ENCODE measurements at places on chromosomes 7 and 10. TPM values are rescaled to one million over a fixed set of nuclear protein-coding genes. Genes with fewer than 3 reads are reported as not detected.

DNA sequence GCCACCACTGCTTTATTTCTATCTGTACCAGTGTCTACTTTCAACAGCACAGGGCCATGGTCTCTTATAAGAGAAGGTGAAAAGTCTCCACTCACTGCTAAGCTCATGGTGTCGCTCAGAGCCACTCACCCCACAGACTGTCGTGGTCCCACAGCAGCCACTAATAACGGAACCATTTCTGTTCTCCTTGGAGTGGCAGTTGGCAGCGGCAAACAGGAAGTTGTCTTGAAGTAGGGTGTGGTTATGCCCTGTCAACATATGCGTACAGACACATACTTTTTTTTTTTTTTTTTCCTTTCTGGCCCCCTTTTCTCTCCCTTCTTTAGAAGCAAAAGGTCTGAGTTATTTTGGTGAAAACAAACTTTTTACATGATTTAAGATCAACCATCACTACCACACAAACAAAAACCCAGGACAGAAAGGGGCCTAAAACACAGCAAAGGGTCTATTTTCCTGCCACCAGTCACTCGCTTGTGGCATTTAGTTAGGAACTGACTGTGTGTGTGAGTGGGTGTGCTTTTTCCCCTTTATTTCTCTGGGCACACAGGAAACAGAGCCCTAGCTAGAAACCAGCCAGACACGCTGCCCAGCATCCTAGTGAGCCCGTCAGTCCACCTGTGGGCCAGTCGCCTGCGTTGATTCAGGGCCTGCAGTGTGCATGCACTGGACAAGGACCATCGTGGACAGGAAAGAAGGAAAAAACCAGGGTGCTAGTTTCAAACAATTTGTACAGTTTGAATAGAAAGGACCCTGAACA lies 96.7 kb upstream of the EFCAB10 start:
- DNase-seq = no peak

The GCK gene
- total RNA-seq = 0.75 TPM

DNA sequence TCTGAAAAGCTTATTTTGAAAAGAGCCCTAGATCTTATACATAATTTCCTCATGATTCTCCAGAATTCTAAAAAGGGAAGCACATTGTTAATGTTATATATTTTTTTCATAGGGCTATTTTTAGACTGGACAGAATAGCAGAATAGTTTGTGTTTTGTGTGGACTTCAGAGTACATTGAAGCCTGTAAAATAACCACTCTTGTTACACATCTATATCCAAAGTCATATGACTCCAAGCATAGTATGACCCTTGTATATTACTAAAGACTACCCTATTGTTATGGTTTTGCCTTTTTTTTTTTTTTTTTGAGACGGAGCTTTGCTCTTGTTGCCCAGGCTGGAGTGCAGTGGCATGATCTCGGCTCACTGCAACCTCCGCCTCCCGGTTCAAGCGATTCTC lies 26.1 kb upstream of the FIS1 start:
- no peak for DNase-seq

The ETV1 gene
- total RNA-seq = 3.8 TPM

GRCh38 chr7:127845522-127846214 lies 185.6 kb downstream of the LRRC4 start:
- no peak for DNase-seq

DNA sequence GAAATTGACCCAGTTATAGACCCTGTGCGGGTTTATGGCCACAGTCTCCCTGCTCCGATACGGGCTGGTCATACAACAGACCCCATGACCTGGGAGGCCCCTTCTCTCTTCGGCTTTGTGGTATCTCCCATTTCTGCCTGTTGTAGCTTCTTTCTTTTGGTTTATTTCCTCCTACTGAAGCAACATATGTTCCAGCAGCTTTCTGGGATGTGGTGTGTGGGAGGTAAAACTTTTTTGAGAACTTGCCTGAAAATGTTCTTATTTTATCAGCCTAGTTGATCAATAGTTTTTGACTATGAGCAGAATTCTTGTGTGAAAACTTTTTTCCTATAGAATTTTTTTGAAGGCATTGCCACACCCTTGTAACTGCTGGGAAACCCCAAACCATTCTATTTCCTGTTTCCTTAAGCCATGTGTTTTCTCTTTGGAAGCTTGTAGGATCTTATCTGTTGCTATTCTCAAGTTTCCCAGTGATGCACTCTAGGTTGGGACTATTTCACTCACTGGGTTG lies 80.0 kb downstream of the DAGLB start:
- DNase-seq = no peak

DNA sequence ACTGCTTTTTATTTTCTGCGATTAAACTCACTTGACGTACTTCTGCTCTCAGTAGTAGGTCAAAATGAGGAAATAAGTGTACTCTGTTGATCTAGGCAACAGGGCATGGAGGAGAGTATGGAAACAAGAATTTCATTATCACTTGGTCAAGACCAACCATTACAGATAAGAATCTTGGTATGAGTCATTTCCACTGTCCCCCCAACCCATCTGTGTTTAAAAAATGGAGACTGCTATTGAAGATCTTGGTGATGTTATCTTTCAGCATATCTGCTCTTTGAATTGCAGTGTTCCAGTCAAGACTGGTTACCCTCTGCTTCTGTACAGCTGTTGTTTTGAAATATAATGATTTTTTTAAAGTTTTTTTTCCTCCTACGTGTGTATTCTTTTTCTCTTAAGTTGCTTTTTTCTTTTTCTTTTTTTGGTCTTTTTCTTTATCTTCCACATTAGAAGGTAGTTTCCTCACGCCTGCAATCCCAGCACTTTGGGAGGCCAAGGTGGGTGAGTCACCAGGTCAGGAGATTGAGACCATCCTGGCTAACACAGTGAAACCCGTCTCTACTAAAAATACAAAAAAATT lies 11.7 kb downstream of the STAM start:
- DNase-seq = peak; percentile 29

The KCNH2 gene
- 4.1 TPM for total RNA-seq

The TWIST1 gene
- total RNA-seq = 6.3 TPM

- DNase-seq = no peak
Observed at GRCh38 chr10:86663576-86664339, 4.6 kb upstream of the LDB3 start.

GRCh38 chr10:106711313-106711906 lies 453.1 kb downstream of the SORCS1 start:
- no peak for DNase-seq

GRCh38 chr10:58322072-58322834 lies 12.6 kb upstream of the UBE2D1 start:
- DNase-seq = no peak

GRCh38 chr10:122632031-122632430 lies 67.6 kb downstream of the C10orf120 start:
- DNase-seq = no peak

- no peak for DNase-seq
Observed at GRCh38 chr7:139384611-139385010, 24.9 kb downstream of the LUC7L2 start.

The CD36 gene
- total RNA-seq = not detected

The AZGP1 gene
- total RNA-seq = 0.75 TPM

The LLCFC1 gene
- not detected for total RNA-seq

DNA sequence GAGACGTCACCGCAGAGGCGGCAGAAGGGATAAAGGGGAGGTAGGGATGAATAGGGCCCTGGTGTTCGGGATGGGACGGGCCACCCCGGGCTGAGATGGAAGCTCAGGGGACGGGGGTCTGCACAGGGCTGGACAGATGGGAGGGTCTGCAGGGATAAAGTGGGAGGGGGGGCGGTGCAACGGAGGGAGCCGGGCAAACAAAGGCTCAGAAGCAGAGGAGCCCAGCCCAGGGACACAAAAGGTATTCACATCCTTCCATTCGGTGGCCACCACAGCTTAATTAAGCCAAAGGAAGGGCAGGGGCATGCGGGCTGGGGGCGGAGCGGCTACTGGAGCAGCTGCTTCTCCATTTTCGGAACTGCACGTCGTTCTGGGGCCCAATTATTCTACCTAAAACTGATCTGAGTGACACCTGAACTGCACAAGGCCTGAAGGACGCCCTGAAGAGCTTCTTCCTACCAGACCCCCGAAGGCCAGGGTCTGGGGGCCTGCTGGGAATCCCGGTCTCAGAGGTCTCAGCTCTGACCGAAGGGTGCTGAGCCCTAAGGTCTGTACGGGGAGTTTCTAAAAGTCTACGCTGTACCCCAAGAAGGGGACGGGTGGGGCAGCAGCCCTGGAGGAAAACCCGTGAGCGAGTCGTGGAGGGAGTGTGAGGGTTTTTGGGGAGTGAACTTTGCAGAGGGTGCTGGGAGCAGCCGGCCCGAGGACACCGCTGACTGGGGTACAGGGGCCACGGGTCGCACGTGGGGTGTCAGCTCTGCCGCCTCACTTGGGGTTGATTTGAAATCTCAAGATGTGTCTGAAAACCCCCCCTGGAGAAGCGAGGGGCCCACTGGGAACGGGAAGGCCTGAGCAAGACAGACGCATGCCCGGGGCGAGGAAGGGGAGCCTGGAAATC lies 334.8 kb downstream of the DNAJB6 start:
- DNase-seq = no peak

GRCh38 chr10:128993443-128993842 lies 473.6 kb upstream of the MGMT start:
- no peak for DNase-seq

DNA sequence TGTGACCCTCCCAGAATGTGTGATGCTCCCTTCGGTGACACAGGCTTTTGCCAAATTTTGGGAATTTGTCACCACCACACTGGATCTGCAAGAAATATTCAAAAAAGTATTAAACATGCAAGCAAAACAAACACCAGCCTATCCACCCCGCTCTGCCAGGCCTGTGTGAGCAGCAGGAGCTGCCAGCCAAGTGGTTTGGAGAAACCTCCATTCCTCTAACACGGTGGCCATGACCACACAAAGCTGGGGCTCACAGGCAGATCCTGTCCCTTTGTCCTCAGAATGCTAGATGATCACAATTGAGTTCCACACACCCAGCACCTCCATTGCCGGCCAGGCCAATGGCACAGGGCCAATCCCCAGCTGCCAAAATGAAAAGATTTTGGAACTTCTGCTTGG lies 261.9 kb upstream of the PPP2R2D start:
- no peak for DNase-seq

The GHRHR gene
- not detected for total RNA-seq

The HACD1 gene
- total RNA-seq = 16.6 TPM

The GPR37 gene
- 2.7 TPM for total RNA-seq

The PDK4 gene
- total RNA-seq = 0.42 TPM

DNA sequence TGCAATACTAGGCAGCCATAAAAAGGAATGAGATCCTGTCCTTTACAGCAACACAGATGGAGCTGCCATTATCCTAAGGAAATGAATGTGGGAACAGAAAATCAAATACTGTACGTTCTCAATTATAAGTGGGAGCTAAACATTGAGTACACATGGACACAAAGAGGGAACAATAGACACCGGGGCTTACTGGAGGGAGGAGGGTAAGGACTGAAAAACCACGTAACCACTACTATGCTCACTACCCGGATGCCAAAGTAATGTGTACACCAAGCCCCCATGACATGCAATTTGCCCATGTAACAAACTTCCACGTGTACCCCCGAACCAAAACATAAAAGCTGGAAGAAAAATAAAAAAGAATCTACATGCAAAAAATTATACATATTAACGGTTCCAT lies 587.0 kb downstream of the PARD3 start:
- DNase-seq = no peak

GRCh38 chr7:140168816-140169215 lies 8.0 kb downstream of the KDM7A start:
- no peak for DNase-seq

DNA sequence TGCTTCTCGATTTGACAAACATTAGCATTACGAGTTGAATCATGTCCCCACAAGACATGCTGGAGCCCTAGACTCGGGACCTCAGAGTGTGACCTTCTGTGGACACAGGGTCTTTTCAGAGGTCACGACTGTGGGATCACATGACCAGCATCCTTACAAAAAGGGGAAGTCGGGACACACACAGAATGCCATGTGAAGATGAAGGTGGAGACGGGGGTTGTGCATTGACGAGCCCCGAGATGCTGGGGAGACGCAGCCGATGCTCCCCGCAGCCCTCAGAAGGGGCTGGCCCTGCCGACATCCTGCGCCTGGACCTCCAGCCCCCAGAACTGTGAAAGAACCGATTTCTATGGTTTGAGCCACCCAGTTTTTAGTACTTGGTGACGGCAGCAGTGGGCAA lies 7.5 kb downstream of the ZFAND2A start:
- no peak for DNase-seq

The SPDYE16 gene
- total RNA-seq = not detected

- no peak for DNase-seq
Observed at GRCh38 chr7:155808549-155809331, 3.5 kb downstream of the SHH start.

- no peak for DNase-seq
Observed at GRCh38 chr7:41047211-41047610, 655.7 kb downstream of the INHBA start.

DNA sequence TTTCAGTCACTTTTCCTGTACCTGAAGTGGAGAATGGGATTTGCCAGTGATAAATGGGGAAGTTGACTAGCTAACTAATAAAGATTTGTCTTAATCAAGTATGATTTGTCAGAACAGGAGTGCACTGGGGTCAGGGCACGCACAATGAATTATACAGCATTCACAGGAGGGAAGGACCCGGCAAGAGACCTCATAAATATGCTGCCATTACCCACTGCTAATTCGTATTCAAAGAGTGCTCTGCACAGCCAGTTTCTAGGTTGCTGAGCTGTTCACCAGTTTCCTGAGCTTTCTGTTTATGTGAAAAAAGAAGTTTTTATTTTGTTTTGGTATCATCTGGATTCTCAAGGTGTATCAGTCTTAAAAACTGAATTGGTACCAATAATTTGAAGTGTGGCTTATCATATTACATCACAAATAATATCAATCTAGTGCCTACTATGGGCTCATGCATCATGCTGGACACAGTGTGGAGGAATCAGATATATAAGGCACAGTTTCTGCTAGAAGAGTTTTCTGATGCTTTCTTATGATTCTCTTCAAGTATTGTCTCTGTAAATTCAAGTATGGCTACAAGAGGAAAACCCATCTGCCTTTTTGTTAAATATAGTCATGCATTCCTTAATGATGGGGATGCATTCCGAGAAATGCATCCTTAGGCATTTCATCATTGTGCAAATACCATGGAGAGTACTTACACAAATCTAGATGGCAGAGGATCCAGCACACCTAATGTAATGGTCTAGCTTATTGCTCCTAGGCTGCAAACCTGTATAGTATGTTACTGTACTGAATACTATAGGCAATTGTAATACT lies 202.2 kb downstream of the VTI1A start:
- no peak for DNase-seq

DNA sequence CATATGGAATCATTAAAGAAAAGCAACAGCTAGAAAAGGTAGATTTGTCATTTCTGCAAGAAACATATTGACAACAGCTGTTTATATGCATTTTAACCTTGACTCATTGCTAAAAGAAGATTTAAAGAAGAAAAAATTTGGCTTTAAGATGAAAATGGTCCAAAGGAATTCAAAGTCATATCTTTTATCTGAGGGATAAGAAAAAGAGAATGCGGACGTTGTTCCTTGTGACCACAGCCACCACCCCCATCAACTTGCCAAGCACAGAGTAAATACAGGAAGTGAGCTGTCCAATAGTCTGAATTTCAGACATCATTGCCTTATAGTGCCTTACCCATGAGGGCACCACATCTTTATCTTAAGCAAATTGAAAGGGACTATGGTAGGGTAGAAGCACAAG lies 7.3 kb upstream of the CRPPA start:
- no peak for DNase-seq

The SSMEM1 gene
- not detected for total RNA-seq

Measured in kidney epithelial cell (primary cell).